ENCODE measurements at places on chromosomes 2 and 18.

GRCh38 chr2:174595891-174596397 is 1.7 kb downstream of the WIPF1 start:
- DNase-seq: no peak
- peaks cover 52% of the 10 kb centered on the region for H3K36me3 ChIP-seq
- peak overlapping the region; percentile 89 for H3K4me3 ChIP-seq
- peaks cover 57% of the 10 kb centered on the region for H3K4me1 ChIP-seq

GRCh38 chr2:80335411-80335810 is 30.9 kb upstream of the LRRTM1 start:
- H3K27me3 ChIP-seq: no peaks in the 10 kb centered on the region
- no peak for DNase-seq
- H3K36me3 ChIP-seq: no peaks in the 10 kb centered on the region
- H3K4me1 ChIP-seq: no peaks in the 10 kb centered on the region
- no peak overlapping the region for H3K27ac ChIP-seq

- DNase-seq: peak; percentile 57
- H3K27me3 ChIP-seq: no peaks in the 10 kb centered on the region
- no peaks in the 10 kb centered on the region for H3K36me3 ChIP-seq
- peaks cover 61% of the 10 kb centered on the region for H3K4me1 ChIP-seq
- H3K27ac ChIP-seq: peak overlapping the region; percentile 86
Measured at GRCh38 chr2:8488001-8488738, 193.7 kb upstream of the ID2 start.

- H3K27me3 ChIP-seq: peaks cover 69% of the 10 kb centered on the region
- DNase-seq: no peak
- H3K4me1 ChIP-seq: no peaks in the 10 kb centered on the region
- no peak overlapping the region for H3K27ac ChIP-seq
- H3K4me3 ChIP-seq: peak overlapping the region; percentile 28
Measured at GRCh38 chr2:10720947-10721395, 459 bp upstream of the ATP6V1C2 start.

DNA sequence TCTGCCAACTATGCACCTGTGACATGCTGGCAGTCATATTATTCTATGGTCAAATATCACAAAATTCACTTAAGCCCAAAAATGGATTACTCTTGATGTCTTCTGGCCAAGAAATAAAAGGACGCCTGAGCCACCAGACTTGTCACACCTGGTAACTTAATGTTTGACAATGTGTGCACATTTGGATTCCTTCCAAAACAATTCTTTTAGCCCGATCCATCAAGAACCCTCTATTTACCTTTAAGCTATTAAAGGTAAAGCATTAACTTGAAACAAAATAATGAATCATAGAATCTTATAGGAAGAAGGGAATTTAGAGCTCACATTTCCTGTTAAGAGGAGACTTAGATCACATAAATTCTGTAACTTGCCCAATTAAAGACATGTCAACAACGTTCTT is 46.5 kb upstream of the NFU1 start:
- H3K4me3 ChIP-seq: no peak overlapping the region
- no peak for DNase-seq
- H3K36me3 ChIP-seq: peaks cover 43% of the 10 kb centered on the region

- no peak for DNase-seq
- H3K36me3 ChIP-seq: peaks cover 23% of the 10 kb centered on the region
- H3K27me3 ChIP-seq: peaks cover 10% of the 10 kb centered on the region
- peak overlapping the region; percentile 15 for H3K27ac ChIP-seq
- H3K4me1 ChIP-seq: peaks cover 36% of the 10 kb centered on the region
Measured at GRCh38 chr2:27581417-27582128, 1.3 kb upstream of the ZNF512 start.

- no peak for DNase-seq
- no peaks in the 10 kb centered on the region for H3K4me1 ChIP-seq
- H3K27ac ChIP-seq: no peak overlapping the region
- H3K4me3 ChIP-seq: no peak overlapping the region
- no peaks in the 10 kb centered on the region for H3K36me3 ChIP-seq
- H3K27me3 ChIP-seq: peaks cover 16% of the 10 kb centered on the region
Measured at GRCh38 chr2:235658351-235659174, 164.7 kb downstream of the AGAP1 start.

GRCh38 chr2:229170171-229170570 is 100.9 kb downstream of the PID1 start:
- no peak overlapping the region for H3K4me3 ChIP-seq
- H3K4me1 ChIP-seq: no peaks in the 10 kb centered on the region
- H3K27ac ChIP-seq: no peak overlapping the region
- no peaks in the 10 kb centered on the region for H3K36me3 ChIP-seq
- H3K27me3 ChIP-seq: no peaks in the 10 kb centered on the region

DNA sequence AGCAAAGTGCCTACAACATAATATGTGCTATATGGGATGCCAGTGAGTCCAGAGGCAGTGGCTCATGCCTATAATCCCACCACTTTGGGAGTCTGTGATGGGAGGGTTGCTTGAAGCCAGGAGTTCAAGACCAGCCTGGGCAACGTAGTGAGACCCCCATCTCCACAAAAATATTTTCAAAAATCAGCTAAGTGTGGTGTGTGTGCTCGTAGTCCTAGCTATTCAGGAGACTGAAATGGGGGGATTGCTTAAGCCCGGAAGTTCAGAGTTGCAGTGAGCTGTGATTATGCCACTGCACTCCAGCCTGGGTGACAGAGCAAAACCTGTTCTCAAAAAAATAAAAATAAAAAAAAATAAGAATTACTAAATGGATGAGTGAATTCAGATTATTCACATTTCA is 23.4 kb downstream of the OTX1 start:
- H3K36me3 ChIP-seq: no peaks in the 10 kb centered on the region
- H3K27me3 ChIP-seq: peaks cover 4% of the 10 kb centered on the region
- no peak overlapping the region for H3K27ac ChIP-seq

GRCh38 chr2:105611811-105612424 is 132.8 kb upstream of the NCK2 start:
- H3K36me3 ChIP-seq: no peaks in the 10 kb centered on the region
- no peaks in the 10 kb centered on the region for H3K4me1 ChIP-seq
- no peak overlapping the region for H3K4me3 ChIP-seq
- H3K27me3 ChIP-seq: no peaks in the 10 kb centered on the region

DNA sequence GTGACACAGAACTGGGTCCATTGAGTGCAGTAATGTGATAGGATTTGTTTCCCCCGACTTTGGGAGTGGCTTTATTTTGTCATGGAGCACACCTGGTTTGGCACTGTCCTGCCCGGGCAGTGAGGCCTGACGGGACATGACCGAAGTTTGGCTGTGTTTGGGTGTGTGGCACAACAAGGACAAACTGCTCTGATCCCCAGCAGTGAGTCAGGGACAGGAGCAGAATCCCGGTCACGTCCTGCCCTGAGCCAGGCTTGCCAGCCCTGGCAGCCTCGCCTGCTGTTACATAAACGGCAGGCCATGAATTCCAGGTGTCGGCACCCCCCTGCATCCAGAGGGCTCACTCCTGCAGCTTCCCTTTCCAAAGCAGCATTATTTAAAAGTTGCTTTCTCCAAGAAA is 45.7 kb downstream of the IMPA2 start:
- no peaks in the 10 kb centered on the region for H3K27me3 ChIP-seq
- H3K4me3 ChIP-seq: no peak overlapping the region
- no peak overlapping the region for H3K27ac ChIP-seq
- H3K36me3 ChIP-seq: no peaks in the 10 kb centered on the region
- no peaks in the 10 kb centered on the region for H3K4me1 ChIP-seq

DNA sequence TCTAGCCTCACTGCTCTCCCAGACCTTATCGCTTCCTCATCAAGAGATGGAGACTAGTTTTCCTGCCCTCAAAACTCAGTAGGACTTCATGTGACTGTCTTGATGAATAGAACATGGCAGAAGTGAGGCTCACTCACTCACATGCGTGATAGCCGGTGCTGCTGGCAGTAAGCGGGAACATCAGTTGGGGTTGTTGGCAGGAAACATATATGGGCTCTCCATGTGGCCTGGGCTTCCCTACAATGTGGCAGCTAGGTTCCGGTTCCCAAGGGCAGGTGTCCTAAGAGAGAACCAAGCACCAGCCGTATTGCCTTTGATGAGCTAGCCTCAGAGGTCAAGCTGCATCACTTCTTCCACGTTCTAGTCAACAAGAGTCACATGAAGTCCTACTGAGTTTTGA is 15.2 kb upstream of the FAHD2A start:
- no peaks in the 10 kb centered on the region for H3K36me3 ChIP-seq
- no peak overlapping the region for H3K27ac ChIP-seq
- no peak for DNase-seq
- H3K4me1 ChIP-seq: no peaks in the 10 kb centered on the region
- H3K4me3 ChIP-seq: no peak overlapping the region

DNA sequence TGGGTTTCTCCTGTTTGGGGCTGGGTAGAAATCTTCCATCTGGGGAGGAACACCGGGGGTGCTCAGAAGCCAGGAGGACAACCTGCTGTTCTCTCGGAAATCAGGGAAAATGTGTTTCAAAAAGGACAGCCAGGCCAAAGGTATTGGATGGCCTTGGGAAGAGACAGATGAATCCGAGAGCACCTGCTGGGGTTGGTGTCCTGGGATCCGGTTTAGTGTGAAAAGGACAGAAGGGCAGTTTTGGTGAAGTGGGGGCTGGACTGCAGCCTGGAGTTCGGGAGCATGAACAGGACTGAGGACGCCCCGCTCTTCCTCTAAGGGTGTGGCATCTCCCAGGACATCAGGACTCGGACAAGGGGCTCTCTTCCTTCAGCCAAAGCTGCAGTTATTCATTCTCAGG is 24.9 kb upstream of the SNTG2 start:
- no peak for DNase-seq
- no peak overlapping the region for H3K27ac ChIP-seq
- H3K36me3 ChIP-seq: no peaks in the 10 kb centered on the region
- no peaks in the 10 kb centered on the region for H3K4me1 ChIP-seq
- H3K27me3 ChIP-seq: peaks cover 8% of the 10 kb centered on the region

GRCh38 chr18:1014951-1015624 is 110.4 kb downstream of the ADCYAP1 start:
- no peaks in the 10 kb centered on the region for H3K27me3 ChIP-seq
- no peak overlapping the region for H3K27ac ChIP-seq
- no peaks in the 10 kb centered on the region for H3K36me3 ChIP-seq
- H3K4me3 ChIP-seq: no peak overlapping the region

DNA sequence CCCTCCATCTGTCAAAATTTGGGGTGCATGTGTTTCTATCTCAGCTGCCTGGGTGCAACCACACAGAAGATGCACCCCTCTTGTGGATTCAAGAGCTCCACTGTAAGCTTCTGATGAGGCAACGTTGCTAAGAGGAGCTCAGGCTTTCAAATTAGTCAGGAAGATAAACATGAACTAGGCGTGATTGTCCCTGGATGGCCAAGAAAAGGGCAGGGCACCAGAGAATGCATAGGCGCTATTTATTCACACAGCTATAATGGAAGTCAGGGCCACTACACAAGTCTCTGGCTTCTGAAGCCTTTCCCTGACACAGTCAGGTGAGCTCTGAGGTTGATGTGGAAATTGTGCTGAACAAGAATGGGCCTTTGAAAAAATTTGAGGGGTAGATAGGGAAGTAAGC is 1466.0 kb upstream of the CELF4 start:
- H3K4me3 ChIP-seq: no peak overlapping the region
- H3K4me1 ChIP-seq: no peaks in the 10 kb centered on the region
- DNase-seq: no peak
- no peaks in the 10 kb centered on the region for H3K27me3 ChIP-seq
- no peaks in the 10 kb centered on the region for H3K36me3 ChIP-seq

DNA sequence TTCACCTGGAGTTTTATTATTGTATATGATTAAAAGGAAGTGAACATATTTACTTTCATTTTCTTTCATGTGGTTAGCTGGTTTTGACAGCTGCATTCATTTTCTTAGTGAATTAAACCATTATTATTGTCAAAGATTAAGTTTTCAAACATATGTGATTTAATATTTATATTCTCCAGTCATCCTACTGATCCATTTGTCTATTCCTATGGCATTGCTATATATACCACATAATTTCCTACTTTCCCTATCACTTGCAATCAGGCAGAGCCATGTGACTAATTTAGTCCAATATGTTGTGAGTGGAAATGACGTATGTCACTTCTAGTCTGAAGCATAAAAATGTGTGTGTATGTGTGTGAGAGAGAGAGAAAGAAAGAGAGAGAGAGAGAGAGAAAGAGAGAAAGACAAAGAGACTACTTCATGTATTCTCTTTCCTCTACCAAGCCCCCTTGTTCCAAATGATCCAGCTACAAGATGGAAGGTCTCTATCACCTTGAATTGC is 12.0 kb upstream of the TACR1 start:
- DNase-seq: no peak
- peaks cover 2% of the 10 kb centered on the region for H3K27me3 ChIP-seq
- no peak overlapping the region for H3K27ac ChIP-seq
- H3K4me1 ChIP-seq: peaks cover 5% of the 10 kb centered on the region

DNA sequence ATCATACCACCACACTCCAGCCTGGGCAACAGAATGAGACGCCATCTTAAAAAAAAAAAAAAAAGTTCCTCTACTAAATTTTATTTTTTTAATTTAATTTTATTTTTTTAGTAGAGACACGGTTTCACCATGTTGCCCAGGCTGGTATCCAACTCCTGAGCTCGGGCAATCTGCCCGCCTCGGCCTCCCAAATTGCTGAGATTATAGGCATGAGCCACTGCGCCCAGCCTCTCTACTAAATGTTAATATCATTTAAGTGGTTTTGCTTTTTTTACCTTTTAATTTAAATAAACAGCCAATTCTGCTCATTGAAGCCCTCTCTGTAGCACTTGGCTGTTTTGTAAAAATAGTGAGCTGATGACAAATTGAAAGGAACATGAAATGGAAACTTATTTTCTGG is 9.2 kb downstream of the RAB17 start:
- DNase-seq: no peak
- H3K4me1 ChIP-seq: no peaks in the 10 kb centered on the region
- no peak overlapping the region for H3K27ac ChIP-seq
- H3K4me3 ChIP-seq: no peak overlapping the region
- H3K36me3 ChIP-seq: no peaks in the 10 kb centered on the region

- no peak for DNase-seq
- H3K27ac ChIP-seq: peak overlapping the region; percentile 93
- no peaks in the 10 kb centered on the region for H3K27me3 ChIP-seq
- H3K4me1 ChIP-seq: peaks cover 79% of the 10 kb centered on the region
- H3K36me3 ChIP-seq: peaks cover 37% of the 10 kb centered on the region
Measured at GRCh38 chr18:59904011-59904601, 4.3 kb downstream of the PMAIP1 start.

DNA sequence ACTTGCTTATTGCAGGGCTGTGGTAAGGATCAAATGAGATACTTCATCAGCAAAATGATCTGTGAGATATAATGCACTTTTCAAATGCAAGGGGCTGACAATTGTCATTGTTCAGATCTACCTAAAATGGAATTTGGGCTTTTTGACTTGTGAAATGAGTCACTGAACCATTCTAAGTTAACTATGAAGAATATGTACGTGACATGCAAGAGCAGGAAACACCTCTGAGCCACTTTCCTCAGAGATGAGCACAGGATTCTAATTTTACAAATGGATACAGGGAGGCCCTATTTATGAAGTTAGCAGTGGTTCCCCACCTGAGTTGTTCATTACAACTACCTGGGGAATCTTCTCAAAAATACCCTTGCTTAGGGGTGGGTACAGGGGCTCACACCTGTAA is 26.7 kb downstream of the CTLA4 start:
- peaks cover 3% of the 10 kb centered on the region for H3K36me3 ChIP-seq
- DNase-seq: no peak
- H3K4me1 ChIP-seq: peaks cover 78% of the 10 kb centered on the region
- peak overlapping the region; percentile 31 for H3K4me3 ChIP-seq
- H3K27ac ChIP-seq: peak overlapping the region; percentile 80

GRCh38 chr2:234796045-234796591 is 155.7 kb upstream of the SH3BP4 start:
- DNase-seq: no peak
- H3K4me1 ChIP-seq: no peaks in the 10 kb centered on the region
- no peaks in the 10 kb centered on the region for H3K36me3 ChIP-seq
- H3K4me3 ChIP-seq: no peak overlapping the region

All from activated T-helper 1 cell treated with anti-CD3 and anti-CD28 coated beads, Interleukin-12 subunit alpha, Interleukin-12 subunit beta, Interleukin-2, Interleukin-4 antibody, amounts not matched to agents 30 ng/mL and 10 ng/mL and 1 ng/mL, durations not matched to agents 14 hours and 24 hours and 36 hours (primary cell).